ENCODE measurements at places on chromosomes 3 and 15.

DNA sequence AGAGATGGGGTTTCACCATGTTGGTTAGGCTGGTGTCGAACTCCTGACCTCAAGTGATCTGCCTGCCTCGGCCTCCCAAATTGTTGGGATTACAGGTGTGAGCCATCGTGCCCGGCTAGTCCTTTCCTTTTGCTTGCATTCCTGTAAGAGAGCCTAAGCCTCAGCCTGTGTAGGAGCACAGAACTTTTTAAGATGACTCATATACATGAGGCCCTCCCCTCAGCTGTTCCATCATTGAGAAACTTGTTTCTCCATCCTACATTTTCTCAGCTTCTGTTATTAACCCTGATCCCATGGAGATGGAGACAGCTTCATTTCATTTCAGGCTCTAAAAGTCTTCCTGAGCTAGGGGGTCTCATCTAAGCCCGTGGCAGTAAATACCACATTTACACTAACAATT lies 123.3 kb downstream of the PLOD2 start:
- peak; percentile 5 for DNase-seq

GRCh38 chr3:59522550-59522949 lies 472.7 kb upstream of the CFAP20DC start:
- DNase-seq: no peak

DNA sequence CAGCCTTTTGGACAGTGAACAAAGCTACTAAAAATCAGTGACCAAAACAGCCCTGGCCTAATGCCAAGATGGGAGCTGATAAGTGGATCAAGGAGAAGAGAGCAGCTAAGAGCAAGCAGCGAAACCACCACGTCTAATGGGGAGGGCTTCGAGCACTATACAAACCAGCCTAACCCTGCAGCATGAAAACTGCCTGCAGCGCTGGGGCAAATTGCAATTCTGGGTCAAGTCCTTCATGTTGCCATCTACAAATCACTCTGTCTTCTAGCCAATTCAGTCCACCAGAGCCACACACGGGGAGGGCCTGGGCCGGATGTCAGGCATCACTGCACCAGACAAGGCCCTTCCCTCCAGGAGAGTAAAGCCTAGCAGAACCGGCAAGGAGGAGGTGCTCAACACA lies 30.5 kb upstream of the SPATA12 start:
- DNase-seq: no peak

GRCh38 chr15:74319596-74320351 lies 47.7 kb downstream of the CYP11A1 start:
- no peak for DNase-seq

DNA sequence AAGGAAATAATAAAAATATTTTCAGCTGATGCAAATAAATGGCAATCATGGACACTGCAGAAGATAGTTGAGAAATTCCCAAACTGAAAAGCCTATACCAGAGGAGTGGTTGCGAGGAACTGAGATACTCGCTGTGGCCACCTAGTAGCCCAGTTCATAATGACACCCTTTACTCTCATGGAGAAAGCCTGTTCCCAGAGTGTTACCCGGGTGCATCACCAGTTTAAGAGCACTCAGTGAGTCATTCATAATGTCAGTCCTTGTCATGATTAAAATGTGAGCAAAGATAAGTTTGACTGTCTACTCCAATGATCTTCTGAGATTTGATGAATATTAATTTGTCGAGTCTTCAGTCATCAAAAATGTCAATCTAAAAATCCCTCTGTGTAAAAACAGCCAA lies 138.4 kb upstream of the LRRC3B start:
- DNase-seq: no peak

GRCh38 chr15:31435261-31435911 lies 108.8 kb downstream of the KLF13 start:
- DNase-seq: peak; percentile 81

DNA sequence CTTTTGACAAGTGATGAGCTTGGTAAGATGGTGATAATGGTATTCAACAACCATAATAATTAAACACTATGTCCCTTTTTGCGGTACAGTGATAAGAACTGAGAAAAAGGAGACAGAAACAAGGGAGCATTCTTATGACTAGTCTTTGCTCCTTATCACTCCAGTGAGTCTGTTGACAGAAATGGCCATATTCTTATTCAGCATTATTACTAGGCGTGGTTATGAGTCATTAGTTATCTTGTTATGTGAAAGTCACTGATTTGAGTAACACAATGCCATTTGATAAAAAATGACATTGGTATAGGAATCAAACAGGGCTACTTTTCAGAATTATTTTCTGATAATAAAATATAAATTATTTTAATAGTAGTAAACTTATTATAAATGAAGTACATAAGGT lies 193.5 kb downstream of the C3orf38 start:
- no peak for DNase-seq

DNA sequence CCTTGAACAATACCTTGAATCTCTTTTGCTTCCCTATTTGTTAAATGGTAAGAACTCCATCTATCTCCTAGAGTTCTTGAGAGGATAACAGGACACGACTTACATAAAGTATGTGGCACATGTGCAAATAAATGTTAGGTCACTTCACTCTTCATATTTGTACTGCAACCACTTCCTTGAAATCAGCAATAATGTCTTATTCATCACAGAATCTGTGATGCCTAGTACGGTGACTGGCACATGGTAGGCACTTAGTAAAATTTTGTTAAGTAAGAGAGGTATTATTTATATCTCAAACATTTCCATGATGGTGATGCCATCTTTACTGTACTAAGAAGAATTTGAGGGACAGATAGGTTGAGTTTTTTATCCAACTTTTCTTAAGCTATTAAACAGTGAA lies 14.3 kb downstream of the CD47 start:
- no peak for DNase-seq

DNA sequence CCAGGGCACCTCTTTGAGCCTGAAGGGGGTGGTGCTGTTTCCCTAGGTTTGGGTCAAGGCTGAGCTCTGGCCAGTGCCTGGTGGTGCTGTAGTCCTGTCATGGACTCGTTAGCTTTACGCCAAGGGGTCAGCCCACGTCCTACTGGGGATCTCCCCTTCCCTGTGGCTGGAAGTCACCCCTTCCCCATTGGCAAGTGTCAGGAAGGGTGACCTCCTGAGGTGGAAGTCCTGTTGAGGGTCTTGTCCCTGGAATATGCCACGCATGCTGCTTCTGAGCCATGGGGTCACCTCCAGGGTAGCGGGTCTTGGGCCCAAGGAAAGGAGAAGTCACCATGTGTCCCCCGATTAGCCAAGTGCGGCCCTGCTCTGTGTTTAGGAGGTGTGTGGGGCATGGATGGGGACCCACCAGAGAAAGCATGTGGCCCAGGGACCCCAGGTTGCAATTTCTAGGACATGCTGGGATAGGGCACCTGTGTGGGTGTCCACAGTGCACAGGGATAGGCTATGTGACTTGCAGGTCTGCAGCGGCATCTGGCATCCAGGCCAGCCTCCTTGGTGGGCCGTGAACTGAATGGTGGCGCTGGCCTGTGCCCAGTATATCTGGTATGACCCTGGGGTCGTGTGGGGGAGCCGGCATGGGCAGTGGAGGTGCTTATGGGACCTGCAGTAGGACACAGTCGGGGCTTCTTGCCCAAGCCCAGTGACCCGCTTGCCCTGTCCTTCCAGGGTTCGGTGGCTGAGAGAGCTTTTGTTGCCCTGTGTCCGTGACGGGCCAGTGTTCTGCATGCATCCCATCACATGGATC lies 226.7 kb downstream of the SNRPN start:
- DNase-seq: no peak

DNA sequence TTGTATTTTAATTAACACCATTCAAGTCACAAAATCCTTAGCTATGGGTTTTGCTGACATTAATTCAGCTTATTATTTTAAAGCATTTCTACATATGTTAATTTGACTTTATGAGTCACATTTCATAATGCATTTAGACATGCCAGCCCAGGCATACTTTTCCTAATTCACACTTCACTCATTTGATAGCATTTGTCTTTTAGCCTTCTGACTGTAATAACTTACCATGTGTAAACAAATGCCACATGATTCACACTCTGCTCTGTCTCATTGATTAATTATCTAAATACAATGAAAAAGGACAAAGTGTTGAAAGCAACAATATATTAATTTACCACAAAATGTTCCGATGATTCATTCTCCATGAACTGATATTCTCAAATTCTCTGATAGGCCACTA lies 927.8 kb upstream of the EPHA6 start:
- DNase-seq: no peak

DNA sequence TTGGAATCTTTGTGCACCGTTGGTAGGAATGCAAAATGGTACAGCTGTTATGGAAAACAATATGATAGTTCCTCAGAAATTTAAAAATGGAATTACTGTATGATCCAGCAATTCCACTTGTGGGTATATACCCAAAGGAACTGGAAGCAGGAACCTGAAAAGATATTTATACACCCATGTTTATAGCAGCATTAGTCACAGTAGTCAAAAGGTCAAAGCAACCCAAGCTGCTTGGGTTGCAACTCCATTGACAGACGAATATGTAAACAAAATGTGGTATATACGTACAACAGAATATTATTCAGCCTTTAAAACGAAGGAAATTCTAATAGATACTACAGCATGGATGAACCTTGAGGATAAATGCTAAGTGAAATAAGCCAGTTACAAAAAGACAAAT lies 35.0 kb upstream of the CAPN3 start:
- DNase-seq: no peak

DNA sequence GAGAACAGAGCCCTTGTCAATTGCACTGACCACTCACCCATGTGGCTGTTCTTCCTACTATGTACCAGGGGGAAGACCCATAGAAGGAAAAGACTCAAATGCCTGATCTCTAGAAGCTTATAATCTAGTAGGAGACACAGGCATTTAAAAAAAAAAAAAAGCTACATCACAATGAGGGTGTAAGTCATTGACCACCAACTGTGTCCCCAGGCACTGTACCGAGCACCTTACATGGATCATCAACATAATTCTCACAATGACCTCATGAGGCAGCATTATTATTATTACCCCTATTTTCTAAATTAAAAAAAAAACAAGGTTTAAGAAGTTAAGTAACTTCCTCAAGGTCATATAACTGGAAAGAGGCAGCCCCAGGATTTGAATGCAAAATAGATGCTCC lies 247.4 kb downstream of the SHOX2 start:
- DNase-seq: no peak

GRCh38 chr15:29699791-29700190 lies 122.5 kb downstream of the TJP1 start:
- no peak for DNase-seq

DNA sequence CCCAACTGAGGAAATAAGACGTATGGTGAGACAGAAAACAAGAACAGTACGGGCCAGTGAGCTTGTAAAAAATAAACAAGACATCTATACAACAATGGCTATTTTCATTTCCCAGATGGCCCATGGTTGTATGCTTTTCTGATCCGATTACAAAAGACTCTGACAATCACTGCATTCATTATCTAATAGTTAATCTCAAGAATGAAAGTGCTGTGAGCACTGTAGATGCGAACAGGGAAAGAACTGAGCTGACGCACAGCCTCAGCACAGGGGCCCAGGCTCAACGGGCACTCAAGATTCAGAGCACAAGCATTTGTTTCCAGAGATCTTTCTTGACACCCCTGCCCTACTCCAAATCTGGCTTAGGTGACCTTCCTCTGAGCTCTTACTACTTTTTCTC lies 6.9 kb downstream of the MTMR10 start:
- no peak for DNase-seq

GRCh38 chr3:150599611-150600297 lies 3.4 kb upstream of the SELENOT start:
- DNase-seq: peak; percentile 75

DNA sequence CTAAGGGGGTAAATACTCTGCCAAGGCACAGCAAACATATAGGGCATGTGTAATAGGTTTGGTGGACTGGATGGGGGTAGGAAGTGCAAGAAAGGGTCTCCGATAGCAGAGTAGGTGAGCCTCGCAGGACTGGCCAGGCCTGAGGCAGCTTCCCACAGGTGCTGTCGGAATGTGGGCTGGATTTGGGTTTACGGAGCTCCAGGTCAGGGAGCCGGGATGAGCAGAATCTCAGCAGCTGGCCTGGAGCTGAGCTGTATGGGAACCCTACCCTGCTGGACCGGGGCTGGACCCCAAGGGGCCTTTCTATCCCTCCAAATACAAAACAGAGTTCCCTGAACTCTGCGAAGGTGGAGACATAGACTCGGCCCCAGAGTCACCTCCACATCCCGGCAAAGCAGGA lies 15.0 kb downstream of the KLF15 start:
- no peak for DNase-seq

DNA sequence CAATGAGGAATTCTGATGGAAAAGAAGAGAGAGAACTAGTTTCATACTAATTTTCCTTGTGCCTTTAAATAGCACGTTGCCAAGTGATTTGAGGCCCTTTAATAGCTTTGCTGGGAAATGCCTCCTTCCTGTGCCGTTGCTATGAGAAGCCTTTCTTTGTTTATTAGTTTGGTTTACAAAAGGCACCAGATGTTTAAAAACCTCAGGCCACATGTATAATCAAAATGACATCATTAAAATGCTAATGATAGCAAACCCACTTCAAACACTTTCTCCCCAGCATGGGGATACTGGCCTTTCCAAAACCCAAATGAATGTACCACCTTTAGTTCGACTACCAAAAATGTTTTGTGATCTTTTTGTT lies 50.0 kb upstream of the TBC1D23 start:
- DNase-seq: no peak

- no peak for DNase-seq
Observed at GRCh38 chr15:73585871-73586654, 47.1 kb downstream of the NPTN start.

DNA sequence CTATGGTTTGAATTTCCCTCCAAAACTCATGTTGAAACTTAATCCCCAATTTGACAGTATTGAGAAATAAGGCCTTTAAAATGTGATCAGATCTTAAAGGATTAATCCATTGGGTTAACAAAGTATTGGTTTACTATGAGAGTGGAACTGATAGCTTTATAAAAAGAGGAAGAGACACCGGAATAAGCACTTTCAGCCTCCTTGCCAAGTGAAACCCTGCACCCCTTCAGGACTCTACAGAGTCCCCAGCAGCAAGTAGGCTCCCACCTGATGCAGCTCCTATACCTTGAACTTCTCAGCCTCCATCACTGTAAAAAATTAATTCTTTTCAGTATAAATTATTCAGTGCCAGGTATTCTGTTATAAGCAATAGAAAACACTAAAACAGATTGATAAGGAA lies 348.3 kb downstream of the CGGBP1 start:
- DNase-seq: no peak

DNA sequence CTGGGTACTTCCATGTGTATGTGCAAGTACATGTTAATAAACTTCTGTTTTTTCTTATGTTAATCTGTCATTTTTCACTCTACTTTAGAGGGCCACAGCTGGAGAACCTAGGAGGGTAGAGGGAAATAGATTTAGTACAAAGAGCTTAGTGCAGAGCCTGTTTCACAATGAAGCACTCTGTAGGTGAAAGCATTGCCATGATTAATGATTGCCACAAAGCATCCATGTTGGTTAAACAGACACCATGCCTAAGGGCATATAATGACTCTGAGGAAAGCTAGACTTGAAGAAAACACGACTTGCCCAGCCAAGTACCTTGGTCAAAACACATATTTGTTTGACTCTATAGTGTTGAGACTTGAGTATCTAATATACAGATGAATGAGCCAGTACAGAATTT lies 338.4 kb downstream of the FHIT start:
- no peak for DNase-seq

Measured in inflammatory macrophage treated with lipopolysaccharide for 4 hours (primary cell).